ENCODE measurements at places on chromosomes 7 and 10.

DNA sequence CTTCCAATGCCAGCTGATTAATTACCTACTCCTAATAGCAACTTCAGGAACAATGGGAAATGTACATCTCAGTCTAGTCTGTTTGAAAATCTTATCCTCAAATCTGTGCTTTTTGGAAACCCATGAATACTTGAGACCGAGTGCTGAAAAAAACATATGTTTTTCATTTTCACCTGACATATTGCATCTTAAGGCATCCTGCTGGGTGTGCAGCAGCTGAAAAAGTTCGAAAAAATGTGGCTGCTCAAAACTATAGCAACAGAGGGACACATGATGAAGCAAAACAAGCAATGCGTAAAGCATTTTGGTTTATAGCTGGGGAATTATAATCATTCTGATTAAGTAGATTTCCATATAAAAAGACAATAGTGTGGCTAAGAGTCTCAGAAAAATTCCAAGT lies 218.0 kb downstream of the CREB5 start:
- peak; percentile 77 for DNase-seq

- DNase-seq, result no peak
These were observed 469.8 kb downstream of the KIF20B start for GRCh38 chr10:90171014-90171722.

GRCh38 chr7:41002741-41003610 lies 699.9 kb downstream of the INHBA start:
- DNase-seq, result peak; percentile 65

DNA sequence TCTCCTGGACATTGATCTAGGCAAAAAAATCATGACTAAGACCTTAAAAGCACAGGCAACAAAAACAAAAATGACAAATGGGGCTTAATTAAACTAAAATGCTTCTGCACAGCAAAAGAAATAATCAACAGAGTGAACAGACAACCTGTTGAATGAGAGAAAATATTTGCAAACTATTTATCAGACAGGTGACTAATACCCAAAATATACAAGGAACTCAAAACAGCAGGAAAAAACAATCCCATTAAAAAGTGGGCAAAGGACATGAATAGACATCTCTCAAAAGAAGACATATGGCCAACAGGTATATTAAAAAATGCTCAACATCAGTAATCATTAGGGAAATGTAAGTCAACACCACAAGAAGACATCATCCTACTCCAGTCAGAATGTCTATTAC lies 166.8 kb downstream of the MTERF1 start:
- DNase-seq, result no peak

DNA sequence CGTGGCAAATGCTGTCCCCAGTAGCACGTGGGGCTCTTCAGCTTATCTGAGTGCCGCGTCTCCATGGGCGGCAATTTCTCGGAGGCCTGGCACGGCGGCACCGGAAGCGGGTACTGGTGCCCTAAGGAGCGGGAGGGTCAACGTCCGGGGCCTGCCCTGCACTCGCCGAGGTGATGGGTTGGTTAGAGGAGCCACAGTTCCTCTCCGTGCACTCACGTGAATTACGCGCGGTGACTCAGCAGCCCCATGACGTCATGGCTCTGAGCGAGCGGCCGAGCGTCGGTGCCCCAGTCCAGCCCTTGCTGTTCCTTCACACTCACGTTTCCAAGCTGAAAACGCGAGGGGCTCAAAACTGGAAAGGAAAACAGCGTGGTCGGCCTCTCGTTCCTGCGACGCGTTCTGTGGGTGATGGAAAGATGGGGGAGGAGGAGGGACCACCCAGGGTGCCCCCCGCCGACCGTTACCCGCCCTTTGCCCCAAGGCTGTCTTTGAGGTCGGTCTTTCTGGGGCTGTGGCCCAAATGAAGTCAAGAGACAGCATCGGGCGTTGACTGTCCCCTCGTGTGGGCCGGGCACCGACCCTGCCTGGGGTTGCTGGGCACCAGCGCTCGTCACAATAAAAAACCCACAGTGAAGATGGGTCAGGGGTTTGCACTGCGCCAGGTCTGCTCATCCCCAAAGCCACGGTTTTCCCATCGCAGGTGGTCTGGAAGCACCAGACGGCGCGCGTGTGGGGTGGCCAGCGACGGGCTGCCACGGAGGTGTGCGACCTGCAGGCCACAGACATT lies 70.4 kb upstream of the CFAP46 start:
- no peak for DNase-seq

DNA sequence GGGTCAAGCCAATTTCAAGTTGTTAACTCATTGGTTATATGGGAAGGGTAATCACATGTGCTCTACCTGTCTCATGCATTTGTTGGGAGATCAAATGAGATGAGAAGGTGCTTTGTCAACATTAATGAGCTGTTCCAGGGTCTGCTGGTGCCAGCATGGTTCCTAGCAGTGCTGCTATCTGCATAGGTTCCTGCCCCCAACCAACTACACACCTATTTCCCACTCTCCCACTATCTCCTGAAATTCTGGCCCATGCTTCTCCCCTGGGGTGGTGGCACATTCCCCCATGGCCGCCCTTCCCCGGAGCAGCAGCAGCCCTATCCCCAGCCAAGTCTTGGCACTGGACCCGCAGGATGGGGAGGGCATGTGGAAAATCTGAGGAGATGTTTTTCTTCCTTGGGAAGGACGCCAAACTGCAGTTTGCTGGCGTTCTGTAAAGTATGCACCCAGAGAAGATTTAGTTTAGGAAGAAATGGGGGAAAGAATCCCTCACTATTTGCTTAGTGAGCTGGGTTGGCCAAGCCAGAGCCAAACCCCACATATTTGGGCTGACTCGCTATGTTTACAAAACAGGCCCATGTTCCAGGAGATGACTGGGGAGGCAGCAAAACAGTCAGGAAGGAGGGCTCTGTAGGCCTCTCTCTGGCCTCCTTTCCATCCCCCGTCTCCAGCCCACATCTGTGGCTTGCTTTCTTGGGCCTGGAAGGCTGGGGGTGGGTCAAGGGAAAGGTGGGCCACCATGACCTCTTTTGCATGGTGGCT lies 42.5 kb downstream of the PPP1R3C start:
- peak; percentile 89 for DNase-seq

GRCh38 chr7:16590424-16590823 lies 55.1 kb downstream of the ANKMY2 start:
- no peak for DNase-seq

GRCh38 chr10:86673827-86674581 lies 5.7 kb downstream of the LDB3 start:
- DNase-seq, result no peak

GRCh38 chr10:102399217-102400021 lies 3.9 kb downstream of the NFKB2 start:
- peak; percentile 78 for DNase-seq

- DNase-seq, result no peak
These were observed 12.1 kb upstream of the CCNY start for GRCh38 chr10:35324196-35324595.

GRCh38 chr10:5633166-5633749 lies 33.1 kb downstream of the ASB13 start:
- no peak for DNase-seq

DNA sequence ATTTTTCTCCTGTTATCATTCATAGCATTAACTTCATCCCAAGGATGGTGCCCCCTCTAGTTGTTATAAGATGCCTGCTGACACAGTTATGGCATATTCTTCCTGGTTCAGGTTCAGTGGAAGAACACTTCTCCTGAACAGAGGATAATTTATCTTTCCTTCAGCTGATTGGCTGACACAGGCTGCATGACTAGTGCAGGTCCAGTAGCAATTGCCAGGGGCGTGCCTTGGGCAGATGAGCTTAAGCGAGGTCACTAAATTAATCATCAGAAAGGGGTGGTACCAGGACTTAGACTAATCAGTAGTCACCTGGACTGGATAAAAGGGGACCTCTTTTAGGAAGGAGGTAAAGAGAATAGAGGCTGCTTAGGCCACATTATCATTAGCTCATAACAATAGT lies 42.3 kb downstream of the BZW2 start:
- peak; percentile 62 for DNase-seq

GRCh38 chr7:158228986-158229385 lies 358.6 kb downstream of the PTPRN2 start:
- no peak for DNase-seq

GRCh38 chr10:123784646-123785045 lies 107.0 kb downstream of the CPXM2 start:
- DNase-seq, result no peak

DNA sequence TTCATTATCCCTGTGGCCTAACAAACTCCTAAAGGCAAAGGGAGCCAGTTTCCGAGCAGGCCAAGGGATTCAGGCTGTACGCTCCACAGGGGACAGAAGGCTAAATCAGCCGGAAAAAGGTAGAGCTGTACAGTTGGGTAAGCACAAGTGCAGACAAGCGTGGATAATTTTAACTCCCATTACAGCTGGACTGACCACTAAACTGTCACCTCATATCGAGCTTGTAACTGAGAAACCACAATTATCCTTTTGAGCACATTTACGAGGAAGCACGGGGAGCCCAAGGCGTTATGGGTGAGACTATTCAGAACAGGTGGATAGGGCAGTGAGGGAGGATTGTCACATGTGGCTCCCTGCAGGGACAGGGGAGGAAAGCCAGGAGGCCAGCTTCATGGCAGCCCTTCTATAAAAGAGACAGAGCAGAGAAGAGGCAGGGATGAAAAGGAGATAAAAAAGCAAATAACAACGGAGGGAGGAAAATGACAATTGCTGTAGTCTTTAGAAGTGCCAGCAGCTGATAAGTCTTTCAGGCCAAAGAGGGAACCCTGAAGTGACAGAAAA lies 288.0 kb downstream of the FGFR2 start:
- no peak for DNase-seq

Measured in fibroblast of mammary gland (primary cell).